ENCODE measurements at places on chromosomes 1 and 21.

GRCh38 chr21:17613242-17613676 is 558 bp upstream of the BTG3 start:
- no peak for DNase-seq

GRCh38 chr1:77197351-77197750 is 21.9 kb downstream of the PIGK start:
- DNase-seq, result no peak

GRCh38 chr1:204405988-204406387 is 5.6 kb downstream of the PPP1R15B start:
- DNase-seq, result no peak

GRCh38 chr1:74517599-74518051 is 5.2 kb upstream of the LRRC53 start:
- DNase-seq, result no peak

- no peak for DNase-seq
Observed at GRCh38 chr1:44300852-44301251, 54.2 kb downstream of the ERI3 start.

DNA sequence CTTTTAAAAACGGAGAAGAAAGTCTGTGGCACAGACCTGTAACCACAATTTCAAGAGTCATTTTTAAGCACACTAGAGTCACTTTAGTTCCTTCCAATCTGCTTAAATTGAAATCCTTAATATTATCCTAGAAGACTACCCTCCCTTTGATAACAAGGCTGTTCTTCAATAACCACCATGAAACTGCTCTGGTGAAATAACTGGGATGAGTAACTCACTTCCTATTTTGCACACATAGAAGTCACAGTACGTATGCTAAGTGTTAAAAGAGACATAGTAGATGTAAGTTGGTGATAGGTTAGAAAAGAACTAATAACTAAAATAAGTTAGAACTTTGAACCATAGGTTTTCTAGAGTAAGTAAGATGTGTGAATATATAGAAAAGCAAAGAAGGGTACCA is 107.8 kb downstream of the NME7 start:
- no peak for DNase-seq

- no peak for DNase-seq
Observed at GRCh38 chr21:32726839-32727686, 750 bp downstream of the SYNJ1 start.

DNA sequence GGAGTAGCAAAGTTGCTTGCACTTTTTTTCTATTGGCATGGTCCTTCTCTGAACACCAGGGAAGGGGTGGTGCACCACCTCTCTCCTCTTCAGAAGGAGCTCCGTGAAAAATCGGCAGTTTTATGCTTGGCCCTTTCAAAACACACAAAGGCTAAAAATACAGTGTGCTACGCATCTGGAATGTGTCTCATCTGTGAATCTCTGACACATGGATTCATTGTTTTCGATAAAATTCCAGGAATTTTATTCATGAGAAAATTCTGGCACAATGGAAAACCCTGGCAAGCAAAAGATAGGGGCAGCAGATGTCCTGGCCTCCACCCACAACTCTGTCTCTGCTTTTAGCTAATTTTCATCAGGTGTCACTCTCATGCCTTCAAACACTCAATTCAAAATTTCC is 42.9 kb downstream of the ERG start:
- no peak for DNase-seq

- peak; percentile 48 for DNase-seq
Observed at GRCh38 chr1:248841702-248842395, 3.8 kb downstream of the ZNF672 start.

DNA sequence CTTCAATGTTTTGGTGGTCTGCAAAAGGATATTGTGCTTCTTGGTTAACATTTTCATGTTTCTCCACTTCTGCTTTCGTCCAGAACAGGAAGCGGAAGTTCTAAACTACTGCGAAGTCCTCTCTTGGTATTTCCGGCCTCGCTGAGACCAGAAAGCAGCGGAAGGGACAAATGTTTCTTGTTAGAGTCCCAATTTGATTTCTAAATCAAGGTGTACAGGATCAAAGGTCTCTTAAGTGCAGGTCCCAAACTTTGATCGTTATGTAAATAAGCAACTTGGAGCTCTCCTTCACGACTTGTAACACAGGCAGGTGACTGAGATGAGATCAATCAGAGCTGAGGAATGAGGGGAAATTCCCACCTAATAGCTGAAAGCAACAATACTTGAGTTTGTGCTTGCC is 40.1 kb upstream of the HMCN1 start:
- peak; percentile 27 for DNase-seq

GRCh38 chr1:65206836-65207235 is 58.8 kb downstream of the AK4 start:
- no peak for DNase-seq

DNA sequence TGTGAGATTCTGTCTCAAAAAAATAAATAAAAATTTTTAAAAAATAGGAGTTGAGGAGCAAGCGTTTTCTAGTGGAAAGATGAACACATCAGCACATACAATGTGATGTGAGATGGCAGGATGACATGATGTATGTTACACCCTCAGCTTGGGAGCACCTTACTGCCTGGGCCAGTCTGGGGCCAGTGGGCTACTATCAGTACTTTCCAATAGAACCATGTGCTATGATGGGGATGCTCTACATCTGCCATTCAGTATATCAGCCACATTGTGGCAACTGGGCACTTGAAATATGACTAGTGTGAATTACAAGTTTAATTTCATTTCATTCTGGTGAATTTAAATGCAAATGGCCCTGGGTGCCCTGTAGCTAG is 156.0 kb downstream of the PGBD5 start:
- DNase-seq, result no peak

- DNase-seq, result peak; percentile 73
Observed at GRCh38 chr1:245956225-245956624, 550.9 kb downstream of the SMYD3 start.

- no peak for DNase-seq
Observed at GRCh38 chr1:21165076-21165475, 11.6 kb downstream of the EIF4G3 start.

GRCh38 chr1:14222086-14222485 is 376.4 kb upstream of the KAZN start:
- DNase-seq, result no peak

GRCh38 chr1:79100385-79100784 is 93.9 kb upstream of the ADGRL4 start:
- DNase-seq, result no peak

DNA sequence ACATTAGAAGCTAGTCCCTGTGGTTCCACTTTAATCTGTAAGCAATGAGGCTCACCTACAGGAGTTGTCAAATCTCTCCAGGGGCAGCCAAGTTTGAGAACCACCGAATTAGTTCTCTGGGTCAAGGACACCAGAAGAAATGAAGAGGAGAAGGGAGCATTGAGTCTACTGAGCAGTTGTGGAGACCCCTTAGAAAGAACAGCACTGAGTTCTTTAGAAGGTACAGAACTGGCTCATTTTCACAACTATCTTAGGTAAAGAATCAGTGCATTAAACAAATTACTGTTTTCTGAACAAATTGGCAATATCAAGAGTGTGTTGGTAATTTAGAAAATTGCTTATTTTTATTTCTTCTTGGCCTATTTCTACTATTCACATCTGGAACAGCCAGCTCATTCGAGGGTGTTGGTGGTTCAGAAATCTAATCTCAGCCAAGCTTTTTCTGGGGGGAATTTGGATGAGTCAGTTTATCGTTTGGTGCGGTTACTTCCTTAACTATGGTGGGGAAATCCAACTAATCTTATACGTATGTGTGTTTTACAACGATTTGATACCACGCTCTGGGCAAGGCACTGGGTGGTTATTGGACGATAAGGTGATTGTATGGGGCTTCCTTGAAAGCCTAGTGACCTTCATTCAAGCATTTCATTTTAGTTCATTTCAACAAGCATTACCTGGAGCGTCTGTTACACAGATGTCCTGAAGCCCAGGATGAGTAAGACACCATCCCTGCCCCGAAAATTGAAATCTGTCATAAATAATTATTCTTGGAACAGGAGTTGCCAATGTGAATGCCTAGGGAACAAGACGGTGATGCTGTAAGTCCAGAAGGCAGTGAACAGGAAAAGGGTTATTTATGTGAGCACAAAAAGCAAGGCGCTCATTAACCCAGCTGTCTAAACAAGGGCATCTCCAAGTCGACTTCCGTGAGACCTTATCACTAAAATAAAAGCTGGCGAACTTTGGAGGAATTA is 52.0 kb upstream of the TMPRSS2 start:
- DNase-seq, result no peak

- no peak for DNase-seq
Observed at GRCh38 chr1:171158096-171158495, 27.0 kb upstream of the FMO2 start.

DNA sequence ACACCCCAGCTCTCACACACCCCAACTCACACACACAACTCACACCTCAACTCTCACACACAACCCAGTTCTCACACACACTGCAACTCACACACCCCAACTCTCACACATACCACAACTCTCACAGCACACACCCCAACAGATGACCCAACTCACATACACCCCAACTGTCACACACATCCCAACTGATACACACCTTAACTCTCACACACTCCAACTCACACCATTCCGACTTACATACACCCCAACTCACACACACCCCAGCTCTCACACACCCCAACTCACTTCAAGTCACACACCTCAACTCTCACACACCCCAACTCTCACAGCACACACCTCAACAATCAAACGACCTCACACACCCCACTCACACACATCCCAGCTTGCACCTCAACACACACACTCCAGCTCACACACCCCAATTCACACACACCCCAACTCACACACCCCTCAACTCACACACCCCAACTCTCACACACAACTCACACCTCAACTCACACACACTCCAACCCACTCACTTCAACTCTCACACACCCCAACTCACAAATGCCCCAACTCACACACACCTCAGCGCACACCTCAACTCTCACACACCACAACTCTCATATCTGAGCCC is 66.3 kb downstream of the SETD4 start:
- DNase-seq, result no peak

GRCh38 chr1:35453031-35453430 is 104.2 kb downstream of the KIAA0319L start:
- no peak for DNase-seq
